ENCODE measurements at places on chromosomes 3 and 15.

DNA sequence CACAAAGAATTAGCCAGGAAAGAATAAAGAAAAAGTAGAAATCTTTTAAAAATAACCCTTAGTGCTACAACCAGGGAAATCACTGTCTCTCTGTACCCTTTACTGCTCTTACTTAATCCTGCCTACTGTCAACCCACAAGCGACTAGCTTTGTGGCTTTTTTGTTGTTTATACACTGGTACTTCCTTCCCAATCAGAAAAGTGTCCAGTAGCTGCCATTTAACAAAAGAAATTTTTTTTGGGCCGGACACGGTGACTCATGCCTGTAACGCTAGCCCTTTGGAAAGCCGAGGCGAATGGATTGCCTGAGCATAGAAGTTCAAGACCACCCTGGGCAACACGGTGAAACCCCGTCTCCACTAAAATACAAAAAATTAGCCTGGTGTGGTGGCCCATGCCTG, 13.8 kb upstream of the FAM219B start:
- DNase-seq, result no peak

DNA sequence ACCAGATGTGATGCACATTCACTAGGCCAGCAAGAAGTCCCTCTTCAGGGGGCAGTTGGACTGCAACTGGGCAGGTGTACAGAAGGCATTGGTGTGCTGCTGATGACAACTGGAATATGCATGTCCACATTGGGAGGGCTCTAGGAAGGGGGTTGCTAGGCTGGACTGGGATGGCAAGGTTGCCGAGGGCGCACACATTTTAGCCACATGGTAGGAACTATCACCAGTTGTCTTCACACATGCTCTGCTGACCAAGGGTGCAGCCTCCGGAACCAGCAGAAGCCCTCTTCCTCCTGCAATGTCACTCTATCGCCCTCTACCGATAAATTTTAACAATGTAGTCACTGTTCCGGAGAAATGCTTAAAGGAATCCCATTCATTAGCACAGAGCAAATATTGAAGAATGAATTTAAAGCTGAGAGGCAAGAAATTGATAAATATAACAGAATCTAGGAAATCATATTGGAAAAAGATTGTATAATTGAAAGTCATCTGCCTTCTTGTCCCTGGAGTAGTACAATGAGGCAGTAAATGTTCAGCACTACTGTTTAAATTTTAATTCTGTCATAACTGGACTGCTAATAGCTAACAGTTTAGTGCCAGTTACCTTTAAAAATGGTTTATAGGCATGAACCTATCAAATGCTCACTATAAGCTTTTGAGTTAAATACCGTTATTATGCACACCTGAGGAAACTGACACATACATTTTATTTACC, 22.6 kb upstream of the LYSMD4 start:
- DNase-seq, result peak; percentile 77

GRCh38 chr3:150132101-150132749, 161.5 kb upstream of the PFN2 start:
- no peak for DNase-seq

GRCh38 chr3:32498252-32498651, 4.4 kb downstream of the CMTM6 start:
- DNase-seq, result no peak
